ENCODE measurements at places on chromosomes 7 and 10.

- DNase-seq = no peak
Measured at GRCh38 chr10:29874606-29875269, 184.6 kb downstream of the JCAD start.

- no peak for DNase-seq
Measured at GRCh38 chr7:67813621-67814292, 817.1 kb downstream of the TYW1 start.

GRCh38 chr7:134350709-134351108 lies 34.0 kb upstream of the SLC35B4 start:
- no peak for DNase-seq

- no peak for DNase-seq
Measured at GRCh38 chr10:46070749-46071148, 24.7 kb upstream of the MSMB start.

DNA sequence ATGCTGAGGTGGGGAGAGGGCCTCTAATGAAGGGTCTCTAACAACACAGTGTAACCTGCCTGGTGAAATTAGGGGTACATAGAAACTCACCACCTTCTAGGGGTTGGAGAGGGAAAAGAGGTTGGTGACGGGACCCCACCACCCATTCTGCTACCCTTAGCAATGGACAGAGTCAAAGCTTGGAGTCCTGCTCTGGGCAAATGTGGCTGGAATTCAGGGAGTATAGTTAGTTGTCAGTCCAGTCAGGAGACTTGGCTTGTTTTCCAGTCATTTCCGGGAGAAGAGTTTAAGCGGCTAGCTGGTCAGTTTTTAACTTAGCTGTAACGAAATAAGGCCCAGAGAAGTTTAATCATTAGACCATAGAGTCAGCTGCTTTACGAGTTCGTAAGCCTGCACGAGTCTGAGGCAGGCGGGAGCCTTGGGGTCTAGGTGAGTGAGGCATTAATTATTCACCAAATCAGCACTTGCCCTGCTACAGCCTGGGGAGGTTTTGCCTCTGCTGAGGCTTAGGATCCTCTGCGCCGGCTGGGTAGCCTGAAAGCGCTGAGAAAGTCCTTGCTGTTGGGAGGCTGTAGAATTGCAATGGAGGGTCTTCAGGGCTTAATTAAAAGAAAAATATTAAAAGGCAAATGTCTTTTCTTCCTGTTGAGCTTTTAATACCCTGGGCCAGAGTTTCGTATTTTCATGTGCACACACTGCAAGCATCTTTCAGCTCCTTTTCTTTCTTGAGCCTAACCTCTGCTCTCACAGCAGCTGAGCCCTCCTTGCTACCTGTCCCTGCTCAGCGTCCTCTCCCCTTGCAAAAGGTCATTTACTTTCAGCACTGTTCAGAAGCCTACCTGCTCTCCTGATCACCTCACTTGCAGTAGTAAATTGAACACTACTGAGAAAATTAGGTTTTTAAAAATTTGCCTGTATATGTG lies 1.5 kb upstream of the LAMB1 start:
- DNase-seq = no peak

DNA sequence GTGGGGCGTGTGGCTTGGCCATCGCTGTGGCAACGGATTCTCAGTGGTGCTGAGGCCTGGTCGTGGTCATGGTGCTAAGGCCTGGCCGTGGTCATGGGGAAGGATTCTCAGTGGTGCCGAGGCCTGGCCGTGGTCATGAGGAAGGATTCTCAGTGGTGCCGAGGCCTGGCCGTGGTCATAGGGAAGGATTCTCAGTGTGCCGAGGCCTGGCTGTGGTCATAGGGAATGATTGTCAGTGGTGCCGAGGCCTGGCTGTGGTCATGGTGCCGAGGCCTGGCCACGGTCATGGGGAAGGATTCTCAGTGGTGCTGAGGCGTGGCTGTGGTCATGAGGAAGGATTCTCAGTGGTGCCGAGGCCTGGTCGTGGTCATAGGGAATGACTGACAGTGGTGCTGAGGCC lies 327.9 kb downstream of the ADARB2 start:
- no peak for DNase-seq

DNA sequence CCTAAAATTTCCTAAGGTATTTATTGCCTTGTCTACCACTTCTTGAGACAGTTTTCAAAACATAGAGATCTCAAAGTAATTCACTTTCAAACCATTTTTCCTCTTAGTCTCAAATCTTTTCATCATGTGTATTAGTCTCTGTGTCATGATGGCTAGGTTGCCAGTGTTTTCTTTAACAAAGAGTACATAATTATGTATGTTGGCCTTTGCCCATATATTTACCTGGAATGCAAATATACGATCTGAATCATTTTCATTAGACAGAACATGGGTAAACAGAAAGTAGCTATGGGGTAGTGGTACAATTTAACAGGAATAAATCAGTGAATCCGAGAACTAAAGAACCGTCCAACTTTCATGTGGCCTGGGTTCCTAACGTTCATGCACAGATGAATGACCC lies 852.1 kb upstream of the MBL2 start:
- no peak for DNase-seq

DNA sequence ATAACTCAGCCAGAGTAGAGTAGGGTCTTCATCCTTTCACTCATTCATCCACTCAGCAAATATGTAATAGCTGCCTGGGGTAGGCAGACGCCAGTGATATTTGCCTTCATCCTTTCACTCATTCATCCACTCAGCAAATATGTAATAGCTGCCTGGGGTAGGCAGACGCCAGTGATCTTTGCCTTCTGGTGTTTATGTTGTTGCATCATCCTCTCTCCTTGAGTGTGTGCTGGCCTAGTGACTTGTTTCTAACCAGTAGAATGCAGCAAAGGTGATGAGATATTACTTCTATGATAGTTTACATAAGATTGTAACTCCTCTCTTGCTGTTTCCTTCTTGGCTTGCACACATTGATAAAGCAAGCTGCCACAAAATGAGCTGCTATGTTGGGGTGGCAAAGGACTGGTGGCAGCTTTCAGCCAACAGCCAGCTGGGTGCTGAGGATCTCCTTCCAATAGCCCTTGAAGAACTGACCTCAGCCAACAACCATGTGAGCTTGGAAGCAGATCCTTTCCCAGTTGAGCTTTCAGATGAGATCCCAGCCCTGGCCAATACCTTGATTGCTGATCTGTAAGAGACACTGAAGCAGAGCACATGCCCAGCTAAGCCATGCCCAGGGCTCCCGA lies 23.2 kb upstream of the MTPN start:
- no peak for DNase-seq

GRCh38 chr10:70652761-70653657 lies 19.3 kb upstream of the ADAMTS14 start:
- DNase-seq = no peak

- DNase-seq = no peak
Measured at GRCh38 chr10:49389361-49389933, 6.4 kb downstream of the DRGX start.

GRCh38 chr10:44516891-44517290 lies 132.0 kb upstream of the CXCL12 start:
- no peak for DNase-seq

DNA sequence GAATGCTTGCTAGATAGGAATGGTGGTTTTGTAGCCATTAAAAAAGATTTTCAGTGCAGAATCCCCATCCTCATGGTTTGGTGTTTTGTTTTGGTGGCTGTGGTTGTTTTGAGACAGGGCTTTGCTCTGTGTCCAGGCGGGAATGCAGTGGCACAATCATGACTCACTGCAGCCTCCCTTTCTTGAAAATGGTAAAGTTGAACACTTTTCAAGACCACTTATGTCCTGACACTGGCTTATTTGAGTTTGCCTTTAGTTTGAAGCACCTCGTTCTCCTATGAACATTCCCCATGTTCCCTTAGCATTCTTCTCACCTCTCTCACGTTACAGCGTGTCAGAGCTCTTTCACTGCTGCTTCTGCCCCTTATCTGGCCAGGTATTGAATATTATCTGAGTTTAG lies 140.1 kb downstream of the LRRC4 start:
- DNase-seq = no peak

GRCh38 chr7:73605601-73606220 lies 18.6 kb downstream of the MLXIPL start:
- DNase-seq = no peak

DNA sequence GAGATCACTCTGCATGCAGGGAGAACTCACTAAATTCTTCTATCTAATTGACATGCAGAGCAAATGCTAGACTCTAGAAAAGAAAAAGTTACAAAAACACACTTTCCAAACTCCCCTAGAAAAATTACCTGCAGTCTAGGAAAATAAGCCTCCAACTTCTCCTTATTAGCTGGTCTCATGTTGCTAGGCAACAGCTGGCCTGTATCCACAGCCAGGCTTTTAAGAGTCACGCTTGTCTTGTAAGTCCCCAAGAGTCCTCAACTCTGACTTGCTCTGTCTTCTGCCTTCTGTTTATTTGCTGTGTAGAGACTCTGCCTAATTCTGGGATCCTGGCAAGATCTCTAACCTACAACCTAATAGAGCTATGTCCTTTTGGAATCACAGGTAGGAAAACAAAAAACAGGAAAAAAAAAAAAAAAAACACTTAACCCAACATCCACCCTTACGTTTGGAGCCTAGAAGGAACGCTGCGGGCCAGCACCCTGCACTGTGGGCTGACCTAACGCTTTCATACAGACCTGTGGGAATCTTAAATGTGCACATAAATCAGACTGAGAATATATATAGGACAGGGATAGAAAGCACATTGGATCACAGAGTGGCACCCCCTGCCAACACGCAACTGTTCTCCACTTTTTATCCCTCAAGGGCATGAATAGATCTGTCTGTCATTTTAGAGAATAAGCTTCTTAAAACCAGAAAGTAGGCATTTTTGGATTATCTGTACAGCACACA lies 117.0 kb upstream of the PTPRZ1 start:
- no peak for DNase-seq

DNA sequence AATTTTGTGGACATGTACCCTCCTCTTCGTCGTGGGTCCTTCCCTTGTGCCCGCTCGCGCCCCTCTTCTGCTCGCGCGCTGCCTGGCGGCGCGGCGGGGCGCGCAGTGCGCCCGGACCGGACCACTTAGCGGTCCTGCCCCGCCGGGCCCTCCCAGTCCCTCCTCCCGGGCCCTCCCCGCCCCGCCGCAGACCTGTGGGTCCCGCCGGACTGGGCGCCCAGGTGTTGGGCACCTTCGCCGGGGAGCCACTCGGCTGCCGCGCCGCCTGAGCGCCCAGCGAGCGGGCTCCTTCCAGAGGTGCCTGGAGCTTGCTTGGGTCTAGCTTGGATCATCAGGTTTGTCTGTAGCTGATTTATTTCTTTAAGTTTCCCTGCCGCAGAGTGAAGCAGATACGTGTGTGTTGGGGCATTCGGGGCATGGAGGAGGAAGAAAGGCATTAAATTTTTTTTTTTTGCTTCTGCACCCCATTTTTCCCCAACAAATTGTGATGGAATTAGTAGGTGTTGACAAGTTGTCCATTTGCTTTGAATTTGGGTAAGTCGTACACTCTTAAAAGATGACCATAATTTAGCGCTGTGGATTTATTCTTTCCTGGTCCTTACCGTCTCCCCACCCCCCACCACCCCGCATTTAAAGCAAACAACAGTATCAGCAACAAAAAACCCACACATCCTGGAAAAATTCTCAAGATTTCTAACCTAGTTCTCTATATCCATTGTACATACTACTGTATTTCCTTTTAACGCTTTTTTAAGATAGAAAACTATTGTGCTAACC lies 905 bp downstream of the C1GALT1 start:
- no peak for DNase-seq

- DNase-seq = no peak
Measured at GRCh38 chr7:28155019-28155660, 25.5 kb downstream of the JAZF1 start.

DNA sequence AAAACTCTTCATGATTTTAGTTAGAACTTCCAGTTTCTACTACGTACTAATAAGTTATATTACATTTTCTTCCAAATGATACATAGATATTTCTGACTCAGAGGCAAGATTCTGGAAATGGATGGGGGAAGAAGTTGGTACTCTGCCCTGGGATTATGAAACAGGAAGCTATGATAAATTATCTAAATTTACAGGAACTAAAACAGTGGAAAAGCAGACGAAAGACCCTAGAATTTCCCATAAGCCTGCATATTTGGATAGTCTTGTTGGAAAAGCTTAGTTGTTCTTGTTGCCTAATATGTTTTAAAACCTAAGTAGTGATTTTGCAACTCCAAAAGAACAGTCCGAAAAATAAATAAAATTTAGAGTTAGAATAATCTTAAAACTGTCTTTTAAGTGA lies 21.8 kb downstream of the CFAP69 start:
- DNase-seq = no peak

GRCh38 chr7:31408140-31408729 lies 67.7 kb upstream of the NEUROD6 start:
- no peak for DNase-seq

DNA sequence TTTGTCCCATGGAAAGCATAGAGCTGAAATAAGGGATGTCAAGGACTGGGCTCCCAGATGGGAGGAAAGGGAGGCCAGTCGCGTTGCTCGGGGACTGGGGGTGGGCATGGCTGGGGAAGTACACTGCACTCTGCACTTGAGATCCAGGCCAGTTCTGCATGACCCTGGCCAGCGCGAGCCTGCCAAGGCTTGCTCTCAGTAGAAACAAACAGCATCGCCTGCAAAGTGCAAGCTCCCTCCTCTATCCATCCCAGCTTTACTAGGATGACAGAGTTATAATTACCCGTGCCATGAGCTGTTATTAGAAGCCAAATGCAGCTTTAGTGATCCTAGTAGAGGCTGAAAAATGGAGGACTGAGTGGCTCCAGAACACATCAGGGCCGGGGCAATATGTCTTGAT lies 43.9 kb upstream of the PDCD4 start:
- DNase-seq = no peak

DNA sequence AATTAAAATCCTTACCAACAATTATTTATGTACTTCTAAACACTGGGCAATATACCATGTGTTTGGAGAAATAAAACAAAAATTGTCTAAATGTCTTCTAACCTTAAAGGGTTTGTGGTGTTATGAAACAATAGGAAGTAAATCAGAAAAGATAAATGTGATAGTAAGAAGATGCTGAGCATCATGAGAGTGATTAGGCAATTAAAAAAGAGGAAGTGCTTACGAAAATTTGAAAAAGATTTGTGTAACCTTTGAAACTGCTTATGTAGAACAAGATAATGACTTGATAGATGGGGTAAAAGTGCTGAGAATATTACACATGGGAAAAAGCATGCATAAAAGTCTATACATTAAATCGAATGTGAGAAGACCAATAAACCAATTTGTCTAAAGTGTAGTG lies 573.4 kb upstream of the CNTNAP2 start:
- DNase-seq = no peak

GRCh38 chr10:79274279-79275104 lies 72.8 kb upstream of the PPIF start:
- DNase-seq = no peak

GRCh38 chr10:3348564-3348963 lies 176.0 kb upstream of the PITRM1 start:
- DNase-seq = no peak

GRCh38 chr10:89364531-89364930 lies 13.3 kb upstream of the IFIT1B start:
- DNase-seq = no peak

- no peak for DNase-seq
Measured at GRCh38 chr7:39691821-39692220, 68.4 kb downstream of the RALA start.

- no peak for DNase-seq
Measured at GRCh38 chr7:77912293-77912692, 113.7 kb downstream of the PHTF2 start.

GRCh38 chr10:127354992-127355391 lies 158.6 kb upstream of the INSYN2A start:
- DNase-seq = no peak

GRCh38 chr7:31775556-31775955 lies 88.5 kb downstream of the PPP1R17 start:
- DNase-seq = no peak

GRCh38 chr10:6044751-6045313 lies 17.3 kb downstream of the IL2RA start:
- DNase-seq = no peak

- no peak for DNase-seq
Measured at GRCh38 chr10:3813986-3814837, 29.2 kb upstream of the KLF6 start.

Data from activated CD8-positive, alpha-beta memory T cell treated with anti-CD3 and anti-CD28 coated beads for 4 hours (primary cell).